Activated CD8-positive, alpha-beta memory T cell treated with anti-CD3 and anti-CD28 coated beads for 1 hour (primary cell): ENCODE measurements at places on chromosomes 4 and X.

- DNase-seq, result peak; percentile 44
Observed at GRCh38 chr4:17336524-17336961, 175.3 kb downstream of the QDPR start.

DNA sequence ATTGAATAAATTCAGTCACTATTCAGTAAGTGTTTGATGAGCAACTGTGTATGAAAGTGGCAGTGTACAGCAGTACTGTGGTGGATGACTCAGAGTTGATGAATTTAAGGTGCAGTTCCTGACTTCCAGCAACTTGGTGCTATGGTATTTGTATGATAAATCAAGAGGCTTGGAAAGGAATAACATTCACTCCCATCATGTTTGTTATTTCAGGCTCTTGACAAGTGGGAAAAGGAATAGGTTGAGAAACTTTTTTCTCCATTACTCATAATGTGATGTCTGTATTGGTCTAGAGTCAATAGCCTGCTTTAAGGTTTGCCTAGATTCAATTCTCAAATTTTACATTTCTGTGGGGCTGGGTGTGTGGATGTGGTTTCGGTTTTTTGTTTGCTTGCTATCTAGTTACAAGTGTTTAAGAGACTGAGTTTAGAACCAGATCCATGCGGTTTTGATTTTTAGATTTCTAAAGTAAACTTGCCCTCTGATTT is 35.1 kb upstream of the CYP2U1 start:
- DNase-seq, result no peak

GRCh38 chr4:152304220-152304619 is 231.7 kb downstream of the FBXW7 start:
- no peak for DNase-seq

- no peak for DNase-seq
Observed at GRCh38 chr4:134754301-134755019, 552.9 kb upstream of the PABPC4L start.

DNA sequence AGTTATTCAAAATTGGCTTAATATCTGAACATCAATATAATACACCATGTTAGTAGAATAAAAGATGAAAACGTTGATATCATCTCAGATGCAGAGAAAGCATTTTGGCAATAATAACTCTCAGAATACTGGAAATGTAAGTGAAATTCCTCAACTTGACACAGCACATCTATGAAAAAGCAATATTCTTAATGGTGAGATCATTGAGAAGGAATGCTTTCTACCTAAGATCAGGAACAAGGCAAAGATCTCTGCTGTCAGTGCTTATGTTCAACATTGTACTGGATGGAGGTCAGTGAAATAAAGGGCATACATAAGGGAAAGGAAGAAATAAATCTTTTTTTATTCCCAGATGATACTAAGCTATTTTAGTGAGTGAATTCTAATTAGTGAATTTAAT is 40.6 kb downstream of the MRPL1 start:
- no peak for DNase-seq

- no peak for DNase-seq
Observed at GRCh38 chr4:37793562-37793961, 32.9 kb upstream of the PGM2 start.

DNA sequence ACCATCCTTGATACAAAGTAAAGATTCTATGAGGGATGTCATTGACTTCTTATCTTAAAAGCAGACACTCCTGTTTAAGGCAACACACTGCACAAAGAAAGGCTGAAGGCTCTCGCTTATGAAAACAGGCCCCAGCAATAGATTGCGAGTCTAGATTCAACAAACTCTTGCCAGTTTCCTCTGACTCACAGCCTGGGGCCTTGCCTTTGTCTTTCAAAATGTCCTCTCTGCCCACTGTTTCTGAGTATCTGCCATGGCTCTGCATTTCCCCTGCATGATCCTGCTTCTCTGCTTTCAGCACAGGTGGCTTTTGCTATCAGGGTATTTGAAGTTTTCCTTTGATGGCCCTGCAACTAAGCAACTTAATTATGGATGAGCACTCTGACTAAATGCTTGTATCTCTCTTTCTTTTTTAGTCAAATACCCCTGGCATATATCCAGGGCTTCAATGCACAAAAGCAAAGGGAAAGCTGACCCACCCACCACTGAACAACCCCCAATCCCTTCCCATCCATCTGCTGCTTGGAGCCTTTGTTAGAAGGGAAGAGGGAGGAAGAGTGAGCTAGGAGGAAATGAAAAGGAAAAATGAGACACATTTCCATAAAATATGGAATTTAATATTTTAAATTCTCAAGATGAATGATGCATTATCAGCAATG is 32.2 kb downstream of the NDP start:
- DNase-seq, result no peak

DNA sequence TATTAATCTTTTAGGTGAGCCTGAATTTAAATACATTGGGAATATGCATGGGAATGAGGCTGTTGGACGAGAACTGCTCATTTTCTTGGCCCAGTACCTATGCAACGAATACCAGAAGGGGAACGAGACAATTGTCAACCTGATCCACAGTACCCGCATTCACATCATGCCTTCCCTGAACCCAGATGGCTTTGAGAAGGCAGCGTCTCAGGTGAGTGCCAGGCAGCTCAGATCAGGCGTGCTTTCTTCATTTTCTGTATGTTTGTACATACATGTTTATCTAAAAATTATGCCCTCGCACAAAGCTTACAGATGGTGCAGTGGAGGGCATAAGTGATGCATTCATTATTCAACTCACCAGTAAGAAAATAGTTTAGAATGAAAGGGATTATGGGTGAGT is 85.6 kb downstream of the CPE start:
- DNase-seq, result no peak

GRCh38 chr4:11497972-11498371 is 69.3 kb upstream of the HS3ST1 start:
- DNase-seq, result no peak

DNA sequence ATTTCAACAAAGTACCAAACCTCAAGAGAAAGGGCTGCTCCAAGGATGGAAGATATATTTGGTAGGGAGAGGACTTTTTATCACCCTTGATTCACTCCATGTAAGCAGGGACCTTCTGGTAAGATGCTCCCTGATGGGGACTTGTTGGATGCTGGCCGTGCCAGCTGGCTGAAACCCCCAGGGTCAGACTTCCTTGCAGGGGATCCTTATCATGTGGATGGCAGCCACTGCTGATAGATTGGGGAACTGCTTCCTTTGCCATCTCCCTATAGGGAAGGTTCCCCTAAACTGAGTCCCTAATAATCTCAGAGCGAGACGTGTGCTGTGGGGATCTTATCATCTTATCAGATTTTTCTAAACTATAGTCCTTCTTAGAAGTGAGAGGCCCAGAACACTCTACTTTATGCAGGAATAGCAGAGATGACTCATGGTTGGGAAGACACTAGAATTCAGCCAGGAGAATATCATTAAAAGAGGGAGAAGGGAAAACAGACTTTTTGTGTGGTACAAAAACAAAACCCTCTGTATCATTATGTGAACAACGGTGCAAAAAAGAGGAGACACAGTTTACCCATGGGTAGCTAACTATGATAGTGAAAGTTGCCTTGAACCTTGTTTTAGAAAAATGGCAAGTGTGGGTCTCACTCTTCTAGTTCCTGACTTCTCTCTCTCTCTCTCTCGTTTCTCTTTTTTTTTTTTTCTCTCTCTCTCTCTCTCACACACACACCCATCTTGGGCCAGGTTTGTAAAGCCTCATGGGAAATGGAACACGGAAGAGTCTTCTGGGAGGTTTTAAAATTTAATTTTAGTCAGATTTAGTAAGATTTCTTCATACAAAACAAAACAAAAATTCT is 16.1 kb downstream of the RHOH start:
- DNase-seq, result no peak

DNA sequence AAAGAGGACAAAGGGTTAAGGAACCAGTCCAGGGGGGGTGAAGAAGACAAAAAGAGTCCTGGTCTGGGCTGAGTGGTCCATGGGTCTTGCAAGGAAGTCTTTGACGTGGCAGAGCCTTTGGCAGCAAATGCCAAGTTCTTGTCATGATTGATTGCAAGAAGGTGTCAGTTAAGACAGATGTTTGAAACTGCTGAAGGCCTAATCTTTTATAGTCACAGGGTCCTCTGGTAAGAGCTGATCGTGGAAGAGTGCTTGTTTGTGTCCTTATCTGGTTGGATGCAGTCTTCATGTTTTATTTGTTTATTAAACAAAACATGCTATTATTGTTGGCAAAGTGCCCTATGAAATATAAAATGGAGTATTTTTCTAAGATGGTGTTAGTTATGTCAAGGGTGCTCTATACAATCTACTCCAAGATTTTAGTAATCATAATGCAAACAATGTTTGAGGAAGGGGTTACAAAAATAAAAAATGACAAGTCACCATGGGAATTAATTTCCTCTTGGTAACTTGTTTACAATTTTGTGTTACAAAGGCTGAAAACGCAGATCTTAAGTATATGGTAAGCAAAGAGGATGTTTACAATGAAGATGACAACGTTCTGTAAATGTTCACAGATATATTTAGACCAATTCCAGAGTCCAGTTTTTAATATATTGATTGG is 85.9 kb downstream of the MAGED4 start:
- DNase-seq, result no peak

DNA sequence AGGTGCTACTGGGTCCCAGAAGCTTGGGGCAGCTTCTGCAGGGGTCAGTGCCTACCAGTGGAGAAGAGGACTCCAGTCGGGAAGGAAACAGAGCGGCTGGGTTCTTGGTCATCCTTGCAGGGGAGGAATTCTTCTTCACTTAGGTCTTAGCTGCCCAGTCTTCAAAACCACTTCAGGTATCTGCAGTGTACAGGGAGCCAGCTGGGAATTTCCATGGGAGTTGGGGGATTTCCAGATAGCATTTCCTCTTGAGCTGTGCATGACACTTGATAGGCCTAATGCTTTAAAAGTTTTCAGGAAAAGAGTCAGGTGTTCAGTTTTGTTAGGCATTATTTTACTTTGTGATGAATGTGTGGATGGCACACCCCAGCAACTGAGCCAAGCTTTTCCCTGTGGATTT is 58.1 kb upstream of the ENPP6 start:
- DNase-seq, result no peak

DNA sequence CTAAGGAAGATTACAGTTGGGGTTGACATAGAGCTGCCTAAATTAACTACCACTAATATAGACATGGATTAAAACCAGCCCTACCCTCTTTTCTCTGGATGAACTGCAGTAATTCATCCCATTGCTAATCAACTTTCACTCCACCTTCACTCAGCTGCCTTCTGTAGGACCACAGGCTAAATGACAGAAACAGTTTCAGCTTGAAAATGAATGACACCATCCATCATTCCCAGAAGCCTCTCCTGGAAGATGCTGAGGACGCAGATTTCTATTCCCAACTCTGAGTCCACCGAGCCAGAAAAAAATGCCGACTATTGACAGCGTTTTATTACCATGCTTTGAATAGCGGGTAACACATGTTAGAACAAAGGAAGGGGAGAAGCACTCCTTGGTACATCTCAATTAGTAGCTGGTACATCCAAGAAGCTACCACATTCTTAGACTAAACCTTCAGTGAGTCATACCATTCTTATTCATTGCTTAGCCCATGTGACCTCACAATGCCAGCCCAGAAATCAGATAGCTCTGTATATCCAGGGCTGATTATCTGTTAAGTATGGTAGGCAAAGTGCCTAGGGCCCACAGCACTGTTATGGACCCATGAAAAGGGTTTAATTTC is 25.3 kb downstream of the DCX start:
- DNase-seq, result no peak

DNA sequence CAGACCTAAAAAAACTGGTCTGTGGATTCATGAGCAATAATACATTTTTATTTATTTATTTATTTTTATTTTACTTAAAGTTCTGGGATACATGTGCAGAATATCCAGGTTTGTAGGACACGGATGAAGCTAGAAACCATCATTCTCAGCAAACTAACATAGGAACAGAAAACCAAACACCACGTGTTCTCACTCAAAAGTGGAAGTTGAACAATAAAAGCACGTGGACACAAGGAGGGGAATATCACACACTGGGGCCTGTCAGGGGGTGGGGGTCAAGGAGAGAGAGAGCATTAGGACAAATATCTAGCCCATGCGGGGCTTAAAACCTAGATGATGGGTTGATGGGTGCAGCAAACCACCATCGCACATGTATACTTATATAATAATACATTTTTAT is 705.9 kb downstream of the RAB28 start:
- no peak for DNase-seq

DNA sequence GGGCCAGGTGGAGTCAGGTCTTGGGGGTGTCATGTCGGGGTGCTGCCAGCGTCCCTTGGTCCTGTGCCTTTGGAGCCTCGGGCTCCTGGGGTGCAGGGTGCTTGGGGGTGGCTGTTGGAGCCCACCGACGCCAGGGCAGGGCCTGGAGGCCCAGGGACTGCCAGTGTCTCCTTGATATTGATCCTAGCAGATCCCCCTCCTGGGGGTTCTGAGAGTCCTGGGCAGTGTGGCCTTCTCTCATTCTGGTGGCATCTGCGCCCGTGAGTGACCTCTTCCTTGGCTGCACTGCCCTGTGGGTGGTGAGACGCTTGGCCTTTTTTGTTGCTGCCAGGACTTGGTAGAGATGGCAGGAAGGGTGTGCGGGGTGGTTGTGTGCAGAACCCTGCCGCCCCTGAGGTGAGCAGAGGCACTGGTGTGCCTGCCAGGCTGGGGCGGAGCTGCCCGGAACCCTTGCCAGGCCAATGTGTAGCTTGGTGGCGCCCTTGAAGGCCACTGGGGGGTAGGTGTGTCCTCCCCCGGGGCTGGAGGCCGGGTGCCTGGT is 7.0 kb downstream of the NAT8L start:
- no peak for DNase-seq

- DNase-seq, result no peak
Observed at GRCh38 chr4:172546782-172547181, 621.8 kb upstream of the GALNT7 start.

DNA sequence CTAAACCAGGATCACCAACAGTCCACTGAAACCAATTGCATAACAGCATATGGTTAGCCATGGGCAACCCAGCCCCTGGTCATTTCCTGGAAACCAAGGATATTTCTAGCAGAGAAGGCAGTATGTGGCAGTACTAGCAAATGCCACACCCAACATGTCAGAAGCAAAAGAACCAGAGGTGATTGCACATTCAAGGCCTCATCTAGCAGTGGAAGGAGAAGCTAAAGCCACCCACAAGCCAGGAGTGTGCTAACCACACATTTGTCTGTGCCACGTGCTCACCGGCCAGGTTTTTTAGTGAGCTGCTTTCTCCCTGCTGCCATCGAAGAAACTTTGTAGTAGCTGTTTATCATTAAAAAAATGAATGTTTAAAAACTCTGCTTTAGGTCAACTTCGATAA is 42.0 kb downstream of the TEC start:
- no peak for DNase-seq

GRCh38 chr4:78207951-78208350 is 150.8 kb downstream of the FRAS1 start:
- DNase-seq, result no peak

- DNase-seq, result no peak
Observed at GRCh38 chr4:137310166-137310565, 222.1 kb downstream of the PCDH18 start.

DNA sequence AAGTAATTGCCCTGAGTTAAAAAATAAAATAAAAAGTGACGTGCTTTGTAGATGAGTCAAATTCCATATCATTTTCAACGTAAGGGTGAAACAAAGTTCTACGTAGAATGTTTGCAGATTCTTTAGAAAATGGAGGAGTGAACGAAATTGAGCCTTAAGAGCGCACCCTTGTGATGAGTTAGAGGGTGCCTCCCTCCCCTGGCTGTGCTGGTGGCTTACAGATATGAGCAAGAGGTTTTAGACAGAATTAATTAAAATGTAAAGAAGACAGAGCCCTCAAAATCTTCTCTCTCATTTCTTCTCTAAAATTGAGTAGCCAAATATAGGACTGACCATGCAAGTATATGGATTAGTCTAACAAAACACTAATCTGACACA is 30.2 kb upstream of the LGI2 start:
- no peak for DNase-seq
